ENCODE measurements at places on chromosomes 5 and 9. TPM values are rescaled to one million over a fixed set of nuclear protein-coding genes. Genes with fewer than 3 reads are reported as not detected.

DNA sequence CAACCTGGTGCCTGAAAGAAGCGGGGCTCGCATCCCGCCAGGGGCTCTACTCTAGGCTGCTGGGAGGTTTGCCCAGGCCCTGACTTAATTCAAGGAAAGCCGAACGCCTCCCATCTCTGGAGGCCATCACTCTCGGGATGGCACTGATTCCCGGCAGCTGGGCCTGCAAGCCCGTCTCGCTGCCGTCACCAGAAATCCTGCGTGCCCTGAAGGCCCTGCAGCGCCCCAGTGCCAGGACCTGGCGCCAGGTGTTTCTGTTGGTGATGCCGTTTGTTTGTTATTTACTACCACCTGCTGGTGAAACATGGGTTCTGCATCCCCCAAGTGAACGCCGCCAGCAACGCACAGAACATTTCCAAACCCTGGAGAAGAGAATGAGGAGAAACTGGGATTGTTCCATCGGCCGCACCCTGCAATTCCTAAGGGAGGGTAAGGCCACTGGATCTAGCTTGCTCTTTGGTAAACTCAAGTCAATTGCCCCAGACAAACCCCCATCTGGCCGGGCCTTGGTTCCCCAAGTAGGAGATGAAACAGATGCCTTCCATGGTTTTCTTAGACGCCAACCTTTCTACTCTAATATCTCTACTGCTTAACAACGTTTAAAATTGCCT lies 77.9 kb downstream of the AK8 start:
- no peaks in the 10 kb centered on the region for H3K36me3 ChIP-seq
- H3K27ac ChIP-seq: no peak overlapping the region
- H3K4me1 ChIP-seq: no peaks in the 10 kb centered on the region

- no peaks in the 10 kb centered on the region for H3K4me1 ChIP-seq
- 0 out of 2 replicates have a peak, but pooled peaks cover 3% of the 10 kb centered on the region for H3K27me3 ChIP-seq
- no peaks in the 10 kb centered on the region for H3K36me3 ChIP-seq
- H3K27ac ChIP-seq: no peak overlapping the region
These were observed 8.3 kb downstream of the NFIL3 start for GRCh38 chr9:91415290-91415689.

Gene SMIM32
- total RNA-seq: not detected

Gene SLC46A2
- not detected for total RNA-seq

Gene PCDHGA11
- 9.3 TPM for total RNA-seq

Gene PCDHA11
- total RNA-seq: not detected

Gene PAEP
- total RNA-seq: not detected

GRCh38 chr9:87812375-87813118 lies 70.1 kb upstream of the SPATA31E1 start:
- peak; percentile 56 for DNase-seq
- no peaks in the 10 kb centered on the region for H3K36me3 ChIP-seq
- no peaks in the 10 kb centered on the region for H3K4me1 ChIP-seq

Gene IFNE
- total RNA-seq: not detected

- DNase-seq: no peak
- no peak overlapping the region for H3K27ac ChIP-seq
- no peaks in the 10 kb centered on the region for H3K27me3 ChIP-seq
- H3K4me3 ChIP-seq: no peak overlapping the region
- no peaks in the 10 kb centered on the region for H3K4me1 ChIP-seq
These were observed 346.8 kb downstream of the TRIM36 start for GRCh38 chr5:114822863-114823262.

DNA sequence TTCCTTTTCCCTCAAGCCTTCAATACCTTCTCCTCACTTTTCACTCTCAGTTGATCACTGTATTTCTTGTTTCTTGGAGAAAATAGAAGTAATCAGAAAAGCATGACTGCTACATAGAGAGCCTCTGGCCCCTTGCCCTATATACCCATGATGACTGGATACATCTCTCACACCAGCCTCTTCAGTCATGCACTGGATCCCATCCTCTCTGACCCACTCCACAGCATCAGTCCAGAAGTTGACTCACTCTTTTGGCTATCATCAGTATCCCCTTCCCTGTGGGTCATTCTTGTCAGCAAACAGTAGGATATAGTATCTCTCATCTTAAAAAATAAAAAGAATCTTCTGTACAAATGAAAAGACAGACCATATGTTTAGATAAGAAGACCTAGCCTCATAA lies 32.9 kb downstream of the PTCD2 start:
- peaks cover 25% of the 10 kb centered on the region for H3K36me3 ChIP-seq
- no peak overlapping the region for H3K27ac ChIP-seq
- DNase-seq: no peak
- no peaks in the 10 kb centered on the region for H3K27me3 ChIP-seq
- H3K4me3 ChIP-seq: no peak overlapping the region
- no peaks in the 10 kb centered on the region for H3K4me1 ChIP-seq

Gene MRPL36
- 67.1 TPM for total RNA-seq

DNA sequence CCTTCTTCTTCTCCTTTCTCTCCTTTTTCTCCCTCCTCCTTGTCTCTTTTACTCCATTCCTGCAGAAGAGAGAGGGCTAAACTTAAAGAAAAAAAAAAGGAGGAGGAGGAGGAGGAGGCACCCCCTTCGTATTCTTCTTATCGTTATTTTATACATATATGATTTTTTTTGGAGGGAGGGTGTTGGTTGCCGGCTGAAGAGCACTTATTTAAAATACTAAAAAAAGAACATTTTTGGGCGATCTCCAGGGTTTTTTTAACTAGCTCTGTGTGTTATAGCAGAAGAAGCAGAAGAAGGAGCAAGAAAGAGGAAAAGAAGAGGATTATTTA lies 381 bp downstream of the NR2F1 start:
- H3K36me3 ChIP-seq: no peaks in the 10 kb centered on the region
- no peak overlapping the region for H3K27ac ChIP-seq
- peak overlapping the region; percentile 65 for H3K4me3 ChIP-seq
- peak; percentile 42 for DNase-seq
- H3K4me1 ChIP-seq: peaks cover 45% of the 10 kb centered on the region

GRCh38 chr5:35223787-35224395 lies 6.4 kb downstream of the PRLR start:
- no peak overlapping the region for H3K4me3 ChIP-seq
- no peaks in the 10 kb centered on the region for H3K27me3 ChIP-seq
- no peaks in the 10 kb centered on the region for H3K36me3 ChIP-seq
- H3K27ac ChIP-seq: no peak overlapping the region
- no peaks in the 10 kb centered on the region for H3K4me1 ChIP-seq

DNA sequence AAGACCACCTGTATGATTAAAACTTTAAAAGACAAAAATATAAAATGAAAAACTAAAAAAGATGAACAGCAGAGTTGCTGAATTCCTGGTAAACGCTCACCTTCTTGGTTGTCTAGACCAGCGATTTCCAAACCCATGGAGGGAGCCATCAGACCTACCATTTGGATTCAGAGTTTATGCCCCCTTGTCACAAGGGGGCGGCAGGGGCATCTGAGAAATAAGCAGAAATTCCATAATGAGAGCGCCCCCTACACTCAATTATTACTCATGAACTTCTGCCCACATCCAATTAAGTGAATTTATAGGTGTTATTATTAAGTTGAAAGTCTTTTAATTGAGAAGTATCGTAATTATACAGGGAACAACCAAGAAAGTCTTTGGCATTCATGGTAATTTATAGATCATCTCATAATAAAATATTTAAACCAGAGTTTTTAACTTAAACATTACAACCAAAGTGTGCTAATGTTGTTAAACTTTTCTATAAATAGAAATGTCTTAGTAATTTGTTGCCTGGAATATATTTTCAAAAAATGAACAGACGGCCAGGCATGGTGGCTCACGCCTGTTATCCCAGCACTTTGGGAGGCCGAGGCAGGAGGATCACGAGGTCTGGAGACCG lies 35.2 kb upstream of the SPATA31C2 start:
- H3K36me3 ChIP-seq: no peaks in the 10 kb centered on the region
- H3K4me1 ChIP-seq: no peaks in the 10 kb centered on the region
- H3K4me3 ChIP-seq: no peak overlapping the region
- H3K27ac ChIP-seq: no peak overlapping the region
- peak; percentile 92 for DNase-seq

DNA sequence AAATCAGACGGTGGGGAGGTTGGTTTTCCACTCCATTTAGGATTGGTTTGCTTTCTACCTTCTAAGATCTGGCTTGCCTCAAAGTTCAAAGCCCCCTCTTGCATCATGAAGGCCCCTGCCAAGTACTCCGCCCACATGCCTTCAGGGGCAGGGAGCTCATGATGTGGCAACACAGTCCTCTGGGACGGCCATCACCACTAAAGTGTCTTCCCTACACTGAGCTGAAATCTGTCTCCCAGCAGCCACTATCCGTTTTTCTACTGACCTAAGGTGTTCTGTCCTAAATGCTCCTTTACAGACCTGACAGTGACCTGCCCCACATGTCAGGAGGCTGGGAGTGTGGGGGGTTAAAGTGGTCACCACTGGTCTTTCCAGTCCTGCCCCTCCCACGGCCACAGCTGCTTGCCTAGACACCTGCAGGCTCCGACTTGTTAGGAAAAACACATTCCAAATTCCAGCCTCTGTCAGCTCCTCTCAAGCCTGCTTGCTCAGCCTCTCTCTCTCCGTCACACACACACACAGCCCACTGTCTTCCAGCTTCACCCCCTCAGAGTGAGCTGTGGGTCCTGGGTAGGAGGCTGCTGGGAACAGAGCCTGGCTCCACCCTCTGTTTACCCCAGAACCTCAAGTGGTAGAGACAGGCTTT lies 44.9 kb downstream of the SHB start:
- peak overlapping the region; percentile 55 for H3K4me3 ChIP-seq
- peaks cover 100% of the 10 kb centered on the region for H3K4me1 ChIP-seq
- peak; percentile 85 for DNase-seq

- H3K27ac ChIP-seq: no peak overlapping the region
- no peaks in the 10 kb centered on the region for H3K36me3 ChIP-seq
- peaks cover 4% of the 10 kb centered on the region for H3K4me1 ChIP-seq
- H3K27me3 ChIP-seq: no peaks in the 10 kb centered on the region
These were observed 49.2 kb downstream of the EQTN start for GRCh38 chr9:27247756-27248155.

GRCh38 chr9:6667633-6668280 lies 22.2 kb upstream of the GLDC start:
- H3K36me3 ChIP-seq: no peaks in the 10 kb centered on the region
- H3K27me3 ChIP-seq: no peaks in the 10 kb centered on the region
- no peaks in the 10 kb centered on the region for H3K4me1 ChIP-seq
- H3K4me3 ChIP-seq: no peak overlapping the region
- H3K27ac ChIP-seq: no peak overlapping the region
- DNase-seq: peak; percentile 72

- H3K36me3 ChIP-seq: no peaks in the 10 kb centered on the region
- H3K27ac ChIP-seq: no peak overlapping the region
- H3K27me3 ChIP-seq: 0 out of 2 replicates have a peak, but pooled peaks cover 4% of the 10 kb centered on the region
- DNase-seq: no peak
These were observed 113.8 kb upstream of the PUM3 start for GRCh38 chr9:2957656-2958200.

Gene PLAC8L1
- total RNA-seq: not detected

GRCh38 chr9:123997665-123998277 lies 13.8 kb upstream of the LHX2 start:
- no peaks in the 10 kb centered on the region for H3K36me3 ChIP-seq
- no peak for DNase-seq
- H3K4me1 ChIP-seq: 0 out of 2 replicates have a peak, but pooled peaks cover 3% of the 10 kb centered on the region
- no peaks in the 10 kb centered on the region for H3K27me3 ChIP-seq
- no peak overlapping the region for H3K27ac ChIP-seq

- DNase-seq: no peak
- H3K4me3 ChIP-seq: no peak overlapping the region
- no peak overlapping the region for H3K27ac ChIP-seq
- H3K4me1 ChIP-seq: no peaks in the 10 kb centered on the region
- no peaks in the 10 kb centered on the region for H3K27me3 ChIP-seq
These were observed 21.7 kb upstream of the FAT2 start for GRCh38 chr5:151612689-151613427.

DNA sequence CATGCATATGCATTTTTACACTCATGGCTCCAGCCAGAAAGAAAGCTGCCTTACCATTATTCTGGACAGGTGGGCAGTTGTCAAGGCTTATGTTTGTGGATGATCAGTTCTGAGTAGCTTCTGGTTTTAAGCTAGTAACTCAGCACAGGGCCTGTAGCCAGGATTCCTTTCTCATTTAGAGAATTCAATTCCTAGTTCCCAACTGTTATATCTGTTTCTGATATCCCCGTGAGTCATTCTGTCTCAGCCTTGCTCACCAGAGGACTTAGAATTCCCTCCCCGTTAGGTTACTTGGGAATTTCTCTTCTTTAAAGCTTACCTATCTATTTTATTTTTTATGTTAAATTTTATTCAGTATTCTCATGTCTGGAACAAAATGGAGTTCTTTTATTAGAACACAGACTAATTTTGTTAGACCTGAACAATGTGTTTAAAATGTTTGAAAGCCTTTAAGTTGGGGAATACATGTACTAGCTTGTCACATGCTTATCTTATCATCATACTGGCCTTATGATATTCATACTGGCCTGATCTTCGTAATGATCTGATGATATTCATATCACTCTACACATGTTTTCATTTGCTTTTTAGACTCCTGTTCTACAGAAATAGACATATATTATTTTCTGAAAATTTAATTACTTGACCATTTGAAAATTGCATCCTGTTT lies 47.1 kb downstream of the CAST start:
- H3K27me3 ChIP-seq: no peaks in the 10 kb centered on the region
- no peak overlapping the region for H3K4me3 ChIP-seq
- no peak for DNase-seq
- no peak overlapping the region for H3K27ac ChIP-seq
- no peaks in the 10 kb centered on the region for H3K36me3 ChIP-seq

Gene DDX4
- total RNA-seq: not detected

DNA sequence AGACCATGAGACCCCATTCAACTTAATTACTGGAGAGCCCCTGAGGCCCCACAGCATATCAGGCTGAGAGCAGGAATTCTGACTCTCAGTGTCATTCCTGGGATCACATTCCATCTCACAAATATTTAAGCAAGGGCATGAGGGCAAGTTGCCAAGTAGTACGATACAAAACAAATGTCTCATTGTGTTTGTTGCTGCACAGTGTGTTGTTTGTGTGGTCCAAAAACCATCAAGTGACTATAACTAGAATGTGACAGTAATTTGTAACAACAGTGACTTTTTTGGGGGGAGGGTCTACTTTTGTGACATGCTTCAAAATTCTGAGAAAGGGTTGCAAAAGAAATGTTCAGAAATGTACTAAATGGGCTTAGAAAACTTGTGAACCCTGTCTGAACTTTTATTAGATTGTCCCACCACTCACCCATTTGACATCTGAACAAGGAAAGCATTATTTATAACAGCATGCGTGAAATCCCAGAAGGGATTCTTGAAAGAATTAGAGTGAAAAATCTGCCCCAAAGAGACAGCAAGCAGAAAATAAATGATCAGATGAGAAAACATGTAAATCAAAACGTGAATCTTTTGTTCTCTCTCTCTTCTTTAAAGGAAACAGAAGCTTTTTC lies 347.0 kb downstream of the NTRK2 start:
- no peak for DNase-seq
- no peaks in the 10 kb centered on the region for H3K4me1 ChIP-seq
- no peaks in the 10 kb centered on the region for H3K27me3 ChIP-seq
- H3K27ac ChIP-seq: no peak overlapping the region

Gene SLIT3
- not detected for total RNA-seq

Gene C6
- not detected for total RNA-seq

GRCh38 chr5:76528547-76529331 lies 94.5 kb downstream of the F2RL2 start:
- DNase-seq: no peak
- no peak overlapping the region for H3K27ac ChIP-seq
- no peaks in the 10 kb centered on the region for H3K36me3 ChIP-seq
- no peaks in the 10 kb centered on the region for H3K4me1 ChIP-seq
- no peak overlapping the region for H3K4me3 ChIP-seq

- H3K27ac ChIP-seq: no peak overlapping the region
- no peak for DNase-seq
- H3K4me3 ChIP-seq: no peak overlapping the region
- H3K4me1 ChIP-seq: no peaks in the 10 kb centered on the region
- H3K36me3 ChIP-seq: no peaks in the 10 kb centered on the region
These were observed 136.5 kb downstream of the PBX3 start for GRCh38 chr9:125883565-125884217.

- no peaks in the 10 kb centered on the region for H3K4me1 ChIP-seq
- no peak overlapping the region for H3K4me3 ChIP-seq
- H3K27me3 ChIP-seq: no peaks in the 10 kb centered on the region
- H3K27ac ChIP-seq: no peak overlapping the region
These were observed 353.9 kb upstream of the PAPPA start for GRCh38 chr9:115799734-115800133.

All from Karpas-422 (cell line).